ENCODE measurements at places on chromosomes 3 and 15. TPM values are rescaled to one million over a fixed set of nuclear protein-coding genes. Genes with fewer than 3 reads are reported as not detected.

The LMOD3 gene
- total RNA-seq = not detected

DNA sequence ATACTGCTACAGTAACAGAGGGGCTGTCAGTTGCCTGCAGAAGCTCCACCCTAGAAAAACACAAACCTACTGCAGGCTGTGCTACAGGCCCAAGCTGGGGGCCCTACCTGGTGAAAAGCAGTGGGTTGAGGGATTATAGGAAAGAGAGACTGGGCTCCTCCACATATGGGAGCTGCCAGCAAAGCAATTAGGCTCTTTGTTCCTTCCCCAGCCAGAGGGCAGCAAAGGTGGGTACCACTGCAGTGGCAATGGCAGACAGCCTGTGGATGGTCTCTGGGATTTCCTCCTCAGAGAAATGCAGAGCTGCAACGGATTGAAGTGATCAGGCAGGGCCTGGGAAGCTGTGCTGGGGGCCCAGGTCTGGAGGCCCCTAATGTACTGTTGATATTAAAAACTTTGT, 19.1 kb upstream of the DNAAF4 start:
- DNase-seq = no peak

The ZNF860 gene
- 1.7 TPM for total RNA-seq

DNA sequence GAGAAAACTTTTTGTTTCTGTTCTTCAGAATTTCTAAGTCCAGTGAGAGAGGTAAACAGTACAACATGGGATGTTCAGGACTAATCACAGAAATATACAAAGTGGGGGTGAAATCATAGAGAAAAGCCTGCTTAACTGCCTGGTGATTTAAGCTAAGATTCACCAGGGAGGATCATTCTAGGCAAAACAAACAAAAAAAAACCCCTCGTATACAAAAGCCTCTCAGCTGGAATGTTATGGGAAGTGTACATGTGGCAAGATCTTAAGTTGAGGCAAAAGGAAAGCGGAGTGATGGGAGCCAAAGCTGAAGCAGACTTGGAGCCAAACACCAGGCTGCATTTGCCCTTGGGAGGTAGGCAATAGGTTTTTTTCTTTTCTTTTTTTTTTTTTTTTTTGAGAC, 40.0 kb upstream of the TJP1 start:
- DNase-seq = no peak

GRCh38 chr15:63849906-63850305, 16.2 kb upstream of the HERC1 start:
- no peak for DNase-seq

- DNase-seq = no peak
Observed at GRCh38 chr3:108377384-108377783, 81.0 kb downstream of the HHLA2 start.

GRCh38 chr15:76135516-76135915, 75.7 kb downstream of the TMEM266 start:
- no peak for DNase-seq

GRCh38 chr3:23826382-23827064, 20.8 kb downstream of the UBE2E1 start:
- DNase-seq = no peak

- DNase-seq = no peak
Observed at GRCh38 chr15:52428297-52428696, 100.4 kb downstream of the MYO5A start.

GRCh38 chr15:41620536-41621199, 39.5 kb upstream of the MGA start:
- no peak for DNase-seq

The IL17RD gene
- not detected for total RNA-seq

DNA sequence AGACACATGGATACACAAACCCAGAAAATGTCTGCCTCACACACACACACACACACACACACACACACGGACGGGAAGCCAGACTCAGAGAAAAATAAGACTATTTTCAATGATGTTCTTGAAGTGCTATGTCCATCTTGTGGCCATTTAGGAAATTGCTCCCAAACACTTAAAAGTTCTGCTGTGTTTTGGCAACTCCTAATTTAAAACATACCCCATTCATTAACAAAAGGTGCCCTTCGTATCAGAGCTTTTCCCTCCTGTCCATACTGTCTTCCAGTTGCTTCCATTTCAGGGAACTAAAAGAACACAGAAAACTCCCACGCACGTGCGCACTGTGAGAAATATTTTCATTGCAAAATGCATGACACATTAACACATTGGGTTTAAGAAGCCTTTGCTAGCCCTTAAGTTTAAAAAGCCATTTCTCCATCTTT, 44.6 kb downstream of the SLC12A1 start:
- peak; percentile 10 for DNase-seq

- no peak for DNase-seq
Observed at GRCh38 chr15:62533687-62534086, 368.6 kb upstream of the C2CD4B start.

GRCh38 chr3:71372911-71373637, 210.5 kb downstream of the FOXP1 start:
- DNase-seq = no peak

Measured in activated naive CD4-positive, alpha-beta T cell treated with anti-CD3 and anti-CD28 coated beads, Interleukin-2, amount 50 U/mL, for 72 hours (primary cell).